ENCODE measurements at places on chromosomes 6 and 20.

- DNase-seq = no peak
Observed at GRCh38 chr6:70813885-70814284, 143.0 kb downstream of the B3GAT2 start.

DNA sequence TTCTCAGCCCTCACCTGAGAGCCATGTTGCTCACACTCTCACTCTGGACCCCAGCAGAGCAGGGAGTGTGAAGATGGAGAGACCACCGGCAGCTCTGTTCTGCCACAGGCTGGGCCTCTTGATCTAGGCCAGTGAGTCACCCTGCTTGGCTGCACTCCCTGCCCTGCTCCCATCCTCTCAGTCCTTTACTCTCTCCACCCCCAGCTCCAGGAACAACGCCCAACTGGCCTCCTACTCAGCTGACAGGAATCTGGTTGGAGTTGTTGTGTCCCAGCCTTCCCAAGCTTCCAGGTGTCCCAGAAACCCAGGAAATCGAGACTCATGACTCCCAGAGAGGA is at the start of gene PSORS1C1:
Gene PSORS1C1, plus strand, starts transcription at position 260 of the 338 bp plus-strand sequence. CDS start 14,833 bp downstream, outside the sequence.
- no peak for DNase-seq

DNA sequence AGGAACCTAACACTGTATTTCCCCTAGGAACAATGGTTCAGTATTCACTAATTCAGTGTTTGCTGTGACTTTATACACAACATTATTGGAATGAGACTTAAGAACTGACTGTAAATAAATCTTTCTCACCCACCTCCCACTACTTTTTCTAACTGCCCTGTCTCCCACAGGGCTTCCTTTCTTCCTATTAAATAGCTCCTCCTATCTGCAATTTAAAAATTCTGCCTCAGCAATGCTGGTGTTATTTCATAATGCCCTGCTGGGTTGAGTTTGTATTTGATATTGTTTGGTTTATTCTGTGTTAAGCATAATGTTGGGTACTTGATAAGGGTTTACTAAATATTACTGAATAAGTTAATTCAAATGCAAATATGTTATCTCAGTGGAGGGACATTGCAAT is 573.1 kb upstream of the RNF217 start:
- no peak for DNase-seq

- peak; percentile 68 for DNase-seq
Observed at GRCh38 chr6:45185403-45186251, 142.5 kb upstream of the RUNX2 start.

All from activated CD8-positive, alpha-beta memory T cell treated with anti-CD3 and anti-CD28 coated beads for 24 hours (primary cell).